ENCODE measurements at places on chromosomes 2 and 18. TPM values are rescaled to one million over a fixed set of nuclear protein-coding genes. Genes with fewer than 3 reads are reported as not detected.
A peak's percentile ranks its signal among the peaks of the same experiment; 100 is the strongest.

The STARD6 gene
- not detected for total RNA-seq

The UGT1A10 gene
- not detected for total RNA-seq

The OR6B2 gene
- total RNA-seq = not detected

GRCh38 chr2:185785851-185786473, 47.4 kb downstream of the FSIP2 start:
- no peak for DNase-seq

- no peak for DNase-seq
Measured at GRCh38 chr2:166351319-166351718, 24.4 kb downstream of the SCN9A start.

DNA sequence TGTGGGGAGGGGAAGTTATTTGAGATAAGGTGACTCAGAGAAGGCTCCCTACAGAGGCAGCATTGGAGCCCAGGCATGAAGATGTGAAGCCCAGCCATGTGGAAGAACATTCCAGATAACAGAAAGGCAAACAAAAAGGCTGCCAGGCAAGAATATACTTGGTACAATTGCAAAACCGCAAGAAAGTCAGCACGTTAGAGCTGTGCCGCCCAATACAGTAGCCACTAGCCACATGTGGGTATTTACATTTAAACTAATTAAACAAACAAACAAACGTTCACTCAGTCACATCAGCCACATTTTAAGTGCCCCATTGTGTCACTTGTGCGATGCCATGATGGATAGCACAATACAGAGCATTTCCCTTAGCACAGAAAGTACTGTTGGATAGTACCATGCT, 179.6 kb downstream of the SATB2 start:
- DNase-seq = no peak

DNA sequence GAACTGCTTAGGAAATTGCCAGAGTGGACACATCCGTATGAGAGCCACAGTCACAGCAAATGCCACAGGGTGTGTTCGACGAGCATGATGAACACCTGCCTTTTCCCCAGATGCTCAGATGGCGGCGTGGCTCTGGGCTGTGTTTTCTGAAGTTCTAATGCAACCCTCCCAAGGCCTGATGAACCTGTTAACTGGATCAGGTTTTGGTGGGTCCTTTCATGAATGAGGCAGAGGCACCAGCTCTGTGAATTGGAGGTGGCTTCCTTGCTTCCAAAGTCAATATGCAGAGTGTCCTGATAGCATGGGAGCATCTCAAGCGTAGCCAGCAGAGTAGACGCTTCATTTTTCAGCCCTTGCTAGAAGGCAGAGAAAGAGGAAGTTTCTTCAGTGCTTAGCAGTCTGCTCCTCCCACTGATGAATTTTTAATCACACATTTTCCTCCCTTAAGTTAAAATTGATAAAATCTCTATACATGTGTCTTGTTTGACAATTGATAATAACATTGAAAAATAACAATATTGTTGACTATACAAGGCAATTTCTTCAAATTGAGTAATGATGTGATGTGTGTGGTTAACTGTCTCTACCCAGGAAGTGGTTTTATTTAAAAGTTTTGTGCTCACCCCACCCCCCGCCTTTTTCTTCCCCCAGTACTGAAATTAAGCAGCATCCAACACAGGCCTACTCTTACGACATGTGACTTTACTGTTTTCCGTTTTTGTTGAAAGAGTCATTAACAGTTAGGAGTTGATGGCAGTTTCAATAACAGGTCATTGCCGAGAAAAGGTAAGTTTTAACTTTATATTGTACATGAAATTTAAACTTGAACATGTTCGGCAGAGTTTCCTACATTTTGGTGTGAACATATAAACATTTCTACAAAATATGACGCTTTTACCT, at the start of gene ARHGAP15:
TSS of gene ARHGAP15 (plus strand) at position 739 of the 900 bp plus-strand sequence.
- DNase-seq = peak; percentile 71

DNA sequence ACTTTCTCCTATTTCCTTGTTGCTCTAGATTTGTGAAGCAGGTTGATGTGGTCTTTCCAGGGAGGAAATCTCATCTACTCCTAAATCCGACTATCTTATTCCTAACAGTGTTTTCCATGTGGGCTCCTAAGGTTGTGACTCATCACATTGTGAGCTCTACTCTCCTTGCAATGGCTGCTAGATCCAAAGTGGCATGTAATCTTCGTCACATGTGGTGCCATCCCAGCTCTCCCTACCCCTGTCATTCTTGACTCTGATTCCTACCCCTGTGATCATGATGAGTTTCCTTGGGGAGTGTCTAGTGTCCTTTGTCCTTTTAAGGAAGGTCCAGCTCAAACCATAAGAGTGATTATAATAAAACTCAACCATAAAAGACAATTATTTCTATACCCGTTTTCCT, 47.3 kb upstream of the GULP1 start:
- no peak for DNase-seq

DNA sequence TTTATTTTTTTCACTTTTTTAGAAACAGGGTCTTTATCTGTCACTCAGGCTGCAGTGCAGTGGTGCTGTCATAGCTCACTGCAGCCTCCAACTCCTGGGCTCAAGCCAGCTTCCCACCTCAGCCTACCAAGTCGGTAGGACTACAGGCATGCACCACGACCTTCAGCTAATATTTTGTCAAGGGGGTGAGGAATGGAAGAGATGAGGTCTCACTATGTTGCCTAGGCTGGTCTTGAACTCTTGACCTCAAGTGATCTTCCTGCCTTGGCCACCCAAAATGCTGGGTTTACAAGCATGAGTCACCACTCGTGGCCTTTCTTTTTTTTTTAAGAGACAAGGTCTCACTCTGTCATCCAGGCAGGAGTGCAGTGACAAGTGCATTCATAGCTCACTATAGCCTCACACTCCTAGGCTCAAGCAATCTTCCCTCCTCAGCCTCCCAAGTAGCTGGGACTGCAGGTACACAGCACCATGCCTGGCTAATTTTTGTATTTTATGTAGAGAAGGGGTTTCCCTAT, 13.4 kb downstream of the PPP1R7 start:
- no peak for DNase-seq
